ENCODE measurements at places on chromosomes 7 and 10.

DNA sequence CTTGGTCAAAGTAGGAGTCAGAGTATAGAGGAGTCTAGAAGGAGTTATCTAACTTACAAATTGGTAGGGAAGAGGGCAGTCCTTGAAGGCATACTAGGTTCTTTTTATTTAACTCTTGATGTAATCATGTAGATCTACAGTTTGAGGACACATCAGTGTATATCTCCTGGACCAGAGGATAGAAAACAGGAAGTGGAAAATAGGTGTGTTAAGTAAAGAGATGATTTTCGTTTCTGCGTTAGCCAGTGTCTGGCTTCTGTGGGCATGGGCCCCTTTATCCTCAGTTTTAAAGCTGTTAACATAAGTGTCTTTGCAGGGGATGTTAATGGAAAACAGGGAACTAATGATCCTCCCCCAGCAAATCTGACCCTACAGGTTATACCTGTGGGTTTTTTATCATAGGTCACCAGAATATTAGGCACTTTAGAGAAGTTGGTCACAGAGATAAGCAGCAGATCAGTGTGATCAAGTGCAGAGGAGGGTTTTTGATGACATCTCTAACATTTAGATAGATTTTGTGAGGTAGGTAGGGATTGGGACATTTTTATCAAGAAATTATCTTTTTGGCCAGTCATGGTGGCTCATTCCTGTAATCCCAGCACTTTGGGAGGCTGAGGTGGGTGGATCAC, 58.6 kb upstream of the PRSS1 start:
- DNase-seq, result no peak

DNA sequence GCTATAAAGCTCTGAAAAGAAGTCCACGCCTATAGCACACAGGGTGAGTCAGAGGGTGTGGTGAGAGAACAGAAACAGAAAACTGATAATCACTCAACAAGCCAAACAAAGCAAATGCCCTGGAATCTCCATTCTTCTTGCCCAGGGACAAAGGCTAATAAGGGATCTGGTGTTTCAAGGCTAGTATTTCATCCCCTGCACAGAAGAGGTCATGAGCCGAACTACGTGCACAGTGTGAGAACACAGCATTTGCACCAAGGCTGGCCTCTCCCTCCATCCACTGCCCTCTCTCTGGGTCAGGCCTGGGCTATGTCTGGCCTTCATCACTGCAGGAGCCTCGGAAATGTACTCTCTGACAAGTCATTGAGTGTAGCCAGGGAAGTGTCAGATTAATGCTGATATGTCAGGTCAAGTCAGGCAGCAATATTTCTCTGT, 42.7 kb downstream of the PRR15 start:
- DNase-seq, result no peak

- peak; percentile 39 for DNase-seq
These were observed 14.7 kb downstream of the GRID2IP start for GRCh38 chr7:6536262-6537260.

DNA sequence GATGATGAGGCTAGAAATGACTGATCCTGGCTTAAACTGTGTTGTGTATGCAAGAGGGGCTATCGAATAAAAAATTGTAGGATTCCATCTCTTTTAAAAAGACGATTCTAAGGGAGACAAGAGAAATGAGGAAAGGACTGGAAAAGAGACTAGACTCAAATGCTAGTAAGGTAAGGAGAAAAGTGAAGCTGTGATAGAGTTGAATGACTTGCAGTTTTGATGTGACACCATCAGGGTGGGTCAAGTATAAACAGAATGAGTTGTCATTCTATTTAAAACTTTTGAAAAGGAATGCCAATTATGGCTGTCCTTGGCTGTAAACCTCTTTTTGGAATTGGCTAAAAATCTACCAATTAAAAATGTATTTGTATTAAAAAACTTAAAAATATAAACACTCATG, 184.5 kb upstream of the PHF14 start:
- no peak for DNase-seq

GRCh38 chr7:157416011-157416410, 79.2 kb downstream of the DNAJB6 start:
- DNase-seq, result no peak

- no peak for DNase-seq
These were observed 98.7 kb downstream of the RALA start for GRCh38 chr7:39721919-39722597.

DNA sequence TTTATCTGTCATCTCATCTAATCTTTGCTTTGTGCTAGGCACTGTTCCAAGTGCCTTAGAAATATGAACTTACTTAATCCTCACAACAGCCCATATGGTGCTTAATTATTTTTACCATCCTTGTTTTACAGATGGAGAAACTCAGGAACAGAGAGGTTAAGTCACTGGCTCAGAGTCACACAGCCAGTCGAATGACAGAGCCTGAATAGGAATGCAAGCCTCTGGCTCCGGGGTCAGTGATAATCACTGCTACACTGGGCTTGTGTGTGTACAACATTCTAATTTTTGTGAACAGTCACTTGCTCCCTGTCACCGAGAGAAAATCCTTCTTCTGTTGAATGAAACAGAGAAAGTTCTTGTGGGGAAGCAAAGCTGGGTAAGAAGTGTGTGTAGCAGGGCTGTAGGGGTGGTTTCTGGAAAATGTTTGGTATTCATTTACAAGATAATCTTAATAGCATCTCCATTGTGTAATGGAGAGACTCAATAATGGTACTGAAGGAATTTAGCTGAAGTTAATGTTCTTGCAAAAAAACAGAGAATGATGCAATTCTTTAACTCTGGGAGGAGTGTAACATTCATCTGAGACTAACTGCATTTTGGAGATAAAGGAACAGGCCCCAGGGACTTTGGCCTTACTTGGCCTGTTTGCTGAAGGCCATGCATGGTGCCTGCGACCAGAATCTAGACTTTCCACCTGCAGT, 290.6 kb downstream of the FRMD4A start:
- no peak for DNase-seq

DNA sequence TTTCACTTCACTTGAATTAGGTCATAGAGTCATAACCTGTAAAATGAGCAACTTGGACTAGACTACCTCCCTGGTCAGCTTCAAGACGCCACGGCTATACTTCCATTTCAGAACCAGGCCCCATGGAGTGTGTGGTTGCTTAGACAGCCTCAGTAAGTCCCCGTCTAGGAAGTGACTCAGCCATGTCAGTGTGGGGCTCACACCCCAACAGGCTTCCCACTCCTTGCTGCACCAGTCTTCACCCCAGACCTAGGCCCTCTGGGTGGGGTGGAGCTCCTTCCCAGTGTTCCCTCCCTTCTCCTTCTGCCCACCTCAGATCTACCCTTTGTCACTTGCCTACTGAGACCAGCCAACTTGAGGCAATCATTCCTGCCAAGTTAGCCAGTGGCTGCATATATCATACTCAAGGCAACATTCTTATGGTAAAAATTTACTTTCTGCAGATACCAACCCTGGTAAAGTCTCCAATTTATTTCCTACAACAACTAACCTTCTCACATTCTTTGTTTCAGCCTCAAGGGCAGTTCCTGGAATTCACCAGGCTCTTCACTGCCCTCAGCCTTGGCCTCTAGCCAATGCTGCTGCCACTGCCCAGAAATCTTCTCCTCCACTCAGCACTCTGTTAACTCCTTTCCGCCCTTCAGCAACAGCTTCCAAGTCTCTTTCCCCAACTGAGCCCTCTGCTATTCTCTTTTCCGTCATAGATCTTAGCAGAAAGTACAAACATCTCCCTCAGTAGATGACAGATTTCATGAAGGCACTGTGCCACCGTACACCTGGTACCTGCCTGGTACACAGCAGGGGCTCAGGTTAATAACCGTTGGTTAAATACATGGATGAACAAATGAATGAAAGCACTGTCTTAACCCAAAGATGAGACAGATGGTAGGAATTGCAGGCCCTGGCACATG, 31.3 kb upstream of the ZNRF2 start:
- peak; percentile 12 for DNase-seq

GRCh38 chr10:86524225-86524962, 2.8 kb upstream of the WAPL start:
- no peak for DNase-seq

GRCh38 chr7:90708841-90709317, 112.8 kb downstream of the CDK14 start:
- peak; percentile 44 for DNase-seq
